ENCODE measurements at places on chromosomes 3 and 15. TPM values are rescaled to one million over a fixed set of nuclear protein-coding genes. Genes with fewer than 3 reads are reported as not detected.

DNA sequence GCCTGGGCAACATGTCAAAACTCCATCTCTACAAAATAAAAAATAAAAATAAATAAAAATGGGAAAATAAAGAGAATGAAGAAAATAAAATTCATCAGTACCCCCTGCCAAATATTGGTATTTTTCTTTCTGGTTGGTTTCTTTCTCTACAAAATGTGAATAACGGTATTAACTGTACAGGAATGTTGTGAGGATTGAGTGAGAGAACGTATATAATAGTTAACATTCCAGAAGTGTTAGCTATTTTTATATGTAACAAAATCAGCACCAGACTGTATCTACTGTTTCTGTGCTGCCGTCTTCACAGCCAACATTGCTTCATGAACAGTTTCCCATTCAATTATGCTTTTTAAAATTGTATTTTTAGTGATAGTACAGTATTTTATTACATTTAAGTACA lies 25.5 kb upstream of the RNU6-1 start:
- DNase-seq, result no peak

GRCh38 chr3:87398168-87398801 lies 121.9 kb upstream of the POU1F1 start:
- no peak for DNase-seq

- DNase-seq, result no peak
Observed at GRCh38 chr3:172074586-172074985, 35.2 kb downstream of the FNDC3B start.

DNA sequence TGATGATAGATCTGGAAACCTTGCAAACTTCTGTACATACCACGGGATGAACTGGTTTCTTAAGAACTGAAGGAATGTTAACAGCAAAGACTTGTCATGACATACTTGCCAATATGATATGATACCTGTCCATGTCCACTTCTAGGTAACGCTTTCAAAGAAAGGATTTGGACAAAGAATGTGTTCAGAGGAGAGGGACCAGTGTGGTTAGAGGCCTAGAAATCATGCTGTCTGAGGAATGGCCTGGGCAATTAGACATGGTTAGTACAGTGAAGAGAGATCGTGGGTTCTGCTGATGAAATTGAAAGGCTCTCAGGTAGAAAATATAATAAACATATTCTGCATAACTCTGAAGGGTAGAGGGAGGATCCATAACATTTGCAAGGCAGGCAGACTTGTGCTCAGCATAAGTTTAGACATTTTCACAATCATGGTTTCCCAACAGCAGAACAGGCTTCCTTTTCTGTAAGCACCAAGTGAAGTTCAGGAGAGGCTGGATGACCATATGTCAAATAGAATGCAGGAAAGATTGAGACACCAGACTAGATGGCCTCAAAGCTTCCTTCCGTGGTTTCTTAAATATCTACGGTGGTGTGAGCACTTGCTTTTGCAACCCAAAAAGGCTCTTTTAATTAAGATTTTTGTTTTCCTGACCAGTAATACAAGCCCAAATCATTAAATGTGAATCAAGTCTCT lies 39.9 kb downstream of the TGFBR2 start:
- no peak for DNase-seq

GRCh38 chr3:98839846-98840245 lies 61.6 kb downstream of the DCBLD2 start:
- DNase-seq, result no peak

DNA sequence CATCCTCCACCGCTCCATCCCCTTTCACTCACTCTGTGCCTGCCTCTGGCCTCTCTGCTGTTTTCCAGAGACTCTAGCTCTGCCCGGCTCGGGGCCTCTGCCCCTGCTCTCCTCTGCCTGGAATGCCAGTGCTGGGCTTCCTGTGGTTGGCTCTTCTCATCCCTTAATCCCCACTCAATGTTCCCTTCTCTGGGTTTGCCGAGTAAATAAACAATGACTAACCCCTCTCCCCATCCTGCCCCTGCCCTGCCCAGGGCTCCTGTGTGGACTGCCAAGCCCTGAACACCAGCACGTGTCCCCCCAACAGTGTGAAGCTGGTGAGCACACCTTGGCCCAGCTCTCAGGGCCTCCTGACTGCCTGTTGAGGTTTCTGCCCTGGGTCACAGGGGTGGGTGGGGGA lies 12.2 kb downstream of the STAB1 start:
- DNase-seq, result no peak

DNA sequence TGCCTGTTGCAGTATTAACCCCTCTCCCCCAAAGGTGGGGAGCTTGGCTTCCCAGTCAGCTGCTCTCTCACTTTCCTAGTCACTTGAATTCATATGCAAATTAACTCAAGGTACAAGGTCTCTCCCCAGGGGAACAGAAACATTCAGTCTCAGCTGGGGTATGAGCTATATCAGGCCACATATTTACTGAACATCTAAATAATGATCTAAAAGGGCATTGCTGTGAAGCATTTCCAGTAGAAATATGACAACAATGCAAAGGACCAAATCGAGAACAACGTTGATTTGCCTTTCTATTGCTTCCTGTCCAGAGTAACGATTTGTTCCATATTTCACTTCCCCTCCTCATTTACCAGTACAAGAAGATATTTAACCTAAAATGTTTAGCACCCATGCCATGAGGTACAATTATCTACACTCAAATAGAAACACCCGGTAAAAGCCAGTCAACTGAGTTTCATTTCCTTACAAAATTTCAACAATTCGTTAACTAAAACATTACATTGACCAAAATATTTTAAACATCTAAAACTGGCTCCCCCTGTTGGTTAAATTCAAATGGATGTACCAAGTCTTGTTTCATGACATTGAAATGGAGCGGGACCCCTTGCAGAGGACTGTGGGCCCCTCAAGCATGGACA lies 36.5 kb upstream of the KLHL6 start:
- DNase-seq, result no peak

TGM5 gene
- total RNA-seq, result not detected

GSK3B gene
- total RNA-seq, result 30.4 TPM

RLBP1 gene
- not detected for total RNA-seq

All from ovary (tissue), 10 donors.